Stimulated activated CD8-positive, alpha-beta memory T cell treated with anti-CD3 and anti-CD28 coated beads, Interleukin-4, amount 100 ng/mL, for 1 hour (primary cell): ENCODE measurements at places on chromosomes 4 and X.
A peak's percentile ranks its signal among the peaks of the same experiment; 100 is the strongest.

DNA sequence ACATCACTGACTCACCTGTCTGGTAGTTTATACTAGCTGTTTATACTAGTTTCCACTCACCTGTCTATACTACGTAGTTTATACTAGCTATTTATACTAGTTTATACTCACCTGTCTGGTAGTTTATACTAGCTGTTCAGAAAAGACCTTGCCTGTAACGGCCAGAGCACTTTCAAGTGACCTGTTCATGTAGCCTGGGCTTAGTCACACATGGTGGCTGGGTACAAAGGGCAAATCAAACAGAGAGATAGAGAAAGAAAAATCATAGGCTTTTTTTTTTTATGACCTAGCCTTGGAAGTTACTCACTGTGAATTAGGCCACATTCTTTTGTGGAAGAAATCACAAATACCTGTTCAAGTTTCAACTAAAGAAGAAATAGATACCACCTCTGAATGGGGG is 30.7 kb upstream of the SPANXN4 start:
- no peak for DNase-seq

GRCh38 chrX:12894074-12895030 is 12.1 kb upstream of the TLR8 start:
- DNase-seq: peak; percentile 2

DNA sequence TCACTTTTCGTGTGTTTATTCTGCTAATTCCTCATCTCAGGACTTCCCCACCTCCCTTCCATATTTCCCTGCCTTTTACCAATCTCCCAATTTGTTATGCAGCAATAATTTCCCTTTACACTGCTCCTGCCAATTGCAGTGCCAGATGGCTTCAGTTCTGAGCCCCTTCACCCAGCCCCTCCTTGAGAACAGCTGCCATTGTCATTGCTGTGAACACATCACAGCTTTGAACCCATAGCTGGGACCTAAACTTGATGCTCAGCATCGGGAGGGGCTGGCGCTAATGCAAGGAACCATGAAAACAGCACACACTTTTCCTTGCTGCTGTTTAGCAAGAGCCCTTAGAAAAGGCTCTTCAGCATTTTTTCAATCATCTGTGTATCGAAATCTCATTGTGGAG is 104.9 kb downstream of the ALPK1 start:
- no peak for DNase-seq

- no peak for DNase-seq
Observed at GRCh38 chr4:23384741-23385140, 505.1 kb downstream of the PPARGC1A start.

DNA sequence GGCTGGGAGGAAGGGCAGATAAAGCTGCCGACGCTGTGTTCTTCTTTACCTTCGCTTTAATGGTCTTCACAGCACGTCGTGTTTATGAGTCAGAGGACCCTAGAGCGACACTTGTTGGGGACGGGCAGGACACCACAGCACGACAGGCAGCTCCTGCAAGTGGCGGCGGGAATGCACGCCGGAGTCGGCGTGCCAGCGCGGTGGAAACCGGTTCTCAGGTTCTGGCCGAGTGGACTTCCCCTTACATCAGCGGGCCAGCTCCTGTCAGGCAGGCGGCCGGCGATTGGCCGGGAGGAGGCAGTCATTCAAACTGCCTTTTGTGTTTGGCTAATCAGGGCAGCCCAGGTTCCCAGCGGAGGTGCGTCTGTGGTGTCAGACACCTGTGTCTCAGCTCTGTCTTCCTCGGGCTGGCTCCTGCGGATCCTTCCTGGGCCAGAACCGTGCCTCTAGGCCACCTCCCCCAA is 150.9 kb downstream of the SHROOM3 start:
- no peak for DNase-seq

- DNase-seq: no peak
Observed at GRCh38 chr4:158201322-158201721, 9.0 kb upstream of the TMEM144 start.

DNA sequence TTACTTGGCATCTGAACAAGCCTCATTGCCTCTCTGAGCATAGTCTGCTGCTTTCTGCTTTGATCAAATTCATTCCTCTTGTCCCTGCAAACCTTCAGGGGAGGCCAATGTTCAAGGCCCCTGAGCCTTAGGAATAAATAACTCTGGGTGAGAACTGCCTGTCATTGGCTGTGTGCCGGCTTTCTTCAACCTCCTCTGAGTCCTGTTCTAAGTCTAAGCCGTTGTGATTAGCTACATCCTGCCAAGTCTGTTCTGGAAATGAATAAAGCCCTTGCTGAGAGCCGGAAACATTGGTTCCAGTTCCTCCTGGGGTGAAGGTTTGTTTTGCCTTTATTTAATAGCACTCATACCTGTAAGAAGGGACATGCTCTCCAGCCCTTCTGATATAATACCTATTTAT is 13.8 kb downstream of the RNF4 start:
- no peak for DNase-seq

- DNase-seq: no peak
Observed at GRCh38 chr4:79620617-79621016, 212.6 kb upstream of the GK2 start.

DNA sequence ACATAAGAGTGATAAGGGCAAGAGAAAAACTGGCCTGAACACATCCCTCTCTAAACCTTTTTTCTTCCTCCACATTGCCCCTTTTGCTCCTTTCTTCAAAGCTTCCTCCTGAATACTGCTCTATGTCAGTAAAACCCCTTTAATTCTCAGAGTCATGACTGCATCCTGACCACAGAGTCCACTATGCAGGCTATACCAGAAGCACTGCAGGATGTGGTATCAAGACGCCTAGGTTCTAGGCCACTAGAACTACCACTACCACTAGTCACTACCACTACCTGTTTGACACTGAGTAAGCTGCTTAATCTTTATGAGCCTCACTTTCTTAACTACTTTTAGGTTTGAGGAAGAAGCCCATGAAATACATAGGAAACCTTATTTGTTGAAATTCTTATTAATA is 38.7 kb downstream of the ARHGEF9 start:
- DNase-seq: no peak

- DNase-seq: no peak
Observed at GRCh38 chr4:61375301-61375700, 175.2 kb downstream of the ADGRL3 start.

- DNase-seq: no peak
Observed at GRCh38 chr4:31045724-31046318, 325.7 kb downstream of the PCDH7 start.

- no peak for DNase-seq
Observed at GRCh38 chr4:159460371-159460770, 357.5 kb downstream of the RAPGEF2 start.

- DNase-seq: no peak
Observed at GRCh38 chrX:111742018-111742417, 61.0 kb downstream of the ALG13 start.

GRCh38 chrX:9557521-9557920 is 92.7 kb downstream of the TBL1X start:
- no peak for DNase-seq
